ENCODE measurements at places on chromosomes 12 and 14. TPM values are rescaled to one million over a fixed set of nuclear protein-coding genes. Genes with fewer than 3 reads are reported as not detected.

Gene MMP17
- polyA plus RNA-seq = 42.8 TPM

Gene TTC9
- 11.7 TPM for polyA plus RNA-seq

DNA sequence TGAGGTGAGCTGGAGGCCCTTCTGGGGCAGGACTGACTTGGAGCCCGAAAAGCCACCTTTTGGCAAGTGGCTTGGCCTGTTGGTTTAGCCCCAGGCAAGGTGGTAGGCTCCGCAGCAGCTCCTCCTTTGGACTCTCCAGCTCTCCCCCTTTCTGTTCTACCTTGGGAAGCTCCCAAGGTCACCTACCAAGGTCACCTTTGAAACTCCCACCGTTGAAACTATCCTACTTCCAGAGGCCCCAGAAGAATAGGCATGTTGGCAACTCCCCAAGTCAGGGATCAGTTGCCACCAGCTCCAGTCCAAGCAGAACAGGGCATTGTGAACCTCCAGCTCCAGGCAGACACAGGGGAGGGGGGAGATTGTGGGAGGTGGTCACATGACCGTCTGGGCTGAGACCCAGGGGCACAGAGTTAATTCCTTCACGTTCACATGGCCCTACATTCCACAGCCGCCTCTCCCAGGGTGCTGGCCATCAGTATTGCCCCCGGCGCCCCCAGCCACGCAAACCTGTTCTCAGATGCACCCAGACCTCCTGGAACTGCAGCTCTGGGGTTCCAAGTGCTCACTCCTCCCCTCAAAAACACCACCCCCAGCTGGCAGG, 14.4 kb downstream of the IRF2BPL start:
- peaks cover 8% of the 10 kb centered on the region for H3K4me1 ChIP-seq
- no peak for DNase-seq
- no peaks in the 10 kb centered on the region for H3K36me3 ChIP-seq
- H3K27me3 ChIP-seq = peaks cover 20% of the 10 kb centered on the region

DNA sequence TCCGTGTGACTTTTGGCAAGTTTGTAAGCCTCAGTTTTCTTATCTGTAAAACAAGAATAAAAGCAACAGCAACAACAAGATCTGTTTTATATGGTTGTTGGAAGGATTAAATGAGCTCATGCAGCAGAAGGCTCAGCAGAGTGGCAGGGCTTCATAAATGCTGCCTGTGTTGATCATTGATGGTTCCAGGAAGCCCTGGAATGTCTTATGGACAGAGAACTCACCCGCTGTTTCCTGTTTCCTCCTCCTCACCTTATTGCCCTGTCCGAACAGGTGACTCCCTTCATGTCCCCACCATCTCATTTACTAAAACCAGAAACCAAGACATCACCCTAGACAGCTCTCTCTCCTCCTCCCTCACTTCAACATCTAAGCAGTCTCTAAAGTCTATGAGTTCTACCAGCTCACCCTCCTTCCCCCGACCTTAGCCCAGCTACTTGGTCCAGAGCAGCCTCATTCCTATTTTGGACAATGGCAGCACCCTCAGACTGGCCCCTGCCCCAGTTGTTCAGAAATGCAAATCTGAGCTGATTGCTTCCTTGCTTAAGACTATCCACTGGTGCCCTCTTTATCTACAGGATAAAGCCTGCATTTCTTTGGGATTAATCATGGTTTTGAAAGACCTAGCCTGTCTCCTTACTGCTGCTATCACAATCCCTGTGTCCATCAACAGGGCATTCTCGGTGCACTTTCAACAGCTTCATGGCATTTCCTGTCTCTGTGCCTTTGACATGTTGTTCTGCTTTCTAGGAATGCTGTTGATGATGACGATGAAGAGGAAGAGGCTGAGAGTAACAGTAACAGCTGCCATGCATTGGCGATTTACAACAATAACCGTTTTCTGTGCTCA, 21.4 kb upstream of the GSG1 start:
- DNase-seq = no peak
- H3K27me3 ChIP-seq = peaks cover 4% of the 10 kb centered on the region
- H3K27ac ChIP-seq = no peak overlapping the region
- no peaks in the 10 kb centered on the region for H3K4me1 ChIP-seq
- H3K36me3 ChIP-seq = no peaks in the 10 kb centered on the region

DNA sequence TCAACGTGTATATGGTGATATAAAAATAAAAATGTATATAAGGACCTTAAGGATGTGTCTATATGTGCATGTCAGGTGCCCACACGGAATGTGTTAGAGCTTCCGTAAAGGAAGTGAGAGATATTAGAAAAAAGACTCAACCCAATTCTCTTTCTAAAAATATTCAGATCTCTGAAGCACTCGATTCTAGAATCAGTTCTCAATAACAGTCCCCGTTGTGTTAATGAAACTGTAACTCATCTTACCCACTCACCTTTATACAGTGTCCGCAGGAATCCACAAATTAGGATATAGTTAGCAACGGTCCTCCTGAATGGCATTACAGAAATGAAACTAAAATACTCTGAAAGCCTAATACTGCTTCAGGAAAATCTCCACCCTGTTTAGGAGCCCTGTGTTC, 29.3 kb downstream of the GRIN2B start:
- no peak for DNase-seq
- no peak overlapping the region for H3K4me3 ChIP-seq

All from naive B cell (primary cell).